Esophagus squamous epithelium (tissue), 5 donors: ENCODE measurements at places on chromosomes 4 and X. TPM values are rescaled to one million over a fixed set of nuclear protein-coding genes. Genes with fewer than 3 reads are reported as not detected.

DNA sequence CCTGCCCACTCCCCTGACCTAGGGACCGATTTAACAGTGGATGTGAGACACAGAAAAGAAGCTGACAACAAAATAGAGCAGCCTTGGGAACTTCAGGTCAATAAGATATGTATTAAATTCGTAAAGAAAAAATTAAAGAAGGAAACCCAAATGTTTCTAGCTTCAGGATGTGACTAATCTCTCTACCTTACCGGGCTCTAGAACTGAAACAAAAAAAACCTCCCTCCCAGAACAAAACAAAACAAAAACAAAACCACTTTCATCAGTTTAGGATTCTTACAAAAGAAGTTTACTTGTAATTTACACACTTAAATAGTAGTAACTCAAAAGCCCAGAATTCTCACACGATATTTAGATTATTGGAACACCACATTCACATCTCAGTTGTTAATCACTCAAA, 185.8 kb upstream of the RPS6KA3 start:
- no peak for DNase-seq

GRCh38 chrX:21912220-21912619, 28.3 kb upstream of the SMS start:
- DNase-seq = no peak

DNA sequence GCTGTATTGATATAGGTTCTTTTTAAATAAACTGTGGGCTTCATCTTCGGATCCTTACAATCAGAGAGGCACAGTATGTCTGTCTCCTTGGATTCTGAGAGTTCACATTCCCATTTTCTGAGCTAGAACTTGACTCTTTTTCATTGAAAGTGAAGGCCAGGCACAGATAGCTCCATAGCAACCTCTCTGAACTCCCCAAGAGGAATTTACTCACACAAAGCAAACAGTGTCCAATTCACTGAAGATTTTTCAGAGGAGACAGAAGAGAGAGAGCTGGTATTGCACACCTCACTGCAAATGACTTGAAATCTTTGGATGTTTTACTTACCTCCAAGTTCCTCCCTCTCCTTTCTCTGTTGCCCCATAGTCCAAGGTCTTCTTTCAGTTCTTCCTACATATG, 130.9 kb upstream of the CASK start:
- DNase-seq = no peak

DNA sequence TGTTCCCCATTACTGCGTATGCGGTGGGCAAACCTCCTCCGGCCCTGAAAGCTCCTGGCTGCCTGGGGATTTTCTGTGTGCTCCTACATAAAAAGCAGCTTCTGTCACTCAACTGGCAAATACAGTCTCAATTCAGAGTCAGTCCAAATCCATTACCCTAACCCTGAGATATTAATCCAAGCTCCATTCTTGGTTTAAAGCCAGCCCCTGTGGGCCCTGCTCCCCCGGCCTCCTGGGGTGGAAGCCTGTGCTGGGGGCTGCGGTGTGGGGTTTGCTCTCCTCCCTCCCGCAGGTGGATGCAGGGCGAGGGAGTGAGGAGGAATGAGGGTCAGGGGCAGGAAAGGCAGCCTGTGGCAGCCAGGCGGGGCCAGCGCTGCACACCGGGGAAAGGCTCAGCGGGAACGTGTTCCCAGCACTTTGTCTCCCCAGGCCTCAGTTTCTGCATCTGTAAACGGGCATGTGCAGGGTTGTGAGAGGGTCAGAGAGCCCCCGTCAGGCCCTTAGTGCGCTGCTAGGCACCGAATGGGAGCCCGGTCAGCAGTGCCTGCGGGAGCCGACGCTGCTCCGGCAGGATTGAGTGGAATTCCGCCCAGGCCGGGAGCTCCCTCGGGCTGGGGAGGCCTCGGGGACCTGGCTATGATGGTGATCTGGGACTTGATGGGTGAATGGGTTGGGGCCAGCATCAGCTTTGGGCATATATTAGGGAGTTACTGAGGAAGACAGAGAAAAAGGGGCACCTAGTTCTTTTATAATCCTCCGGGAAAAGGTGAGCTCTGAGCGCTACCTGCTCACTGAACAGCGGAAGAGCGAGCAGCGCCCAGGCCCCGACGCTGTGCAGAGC, 6.3 kb upstream of the RGS12 start:
- DNase-seq = no peak

Gene TCEAL6
- not detected for total RNA-seq
